ENCODE measurements at places on chromosomes 3 and 15.

GRCh38 chr15:66829551-66830121 is 127.6 kb downstream of the SMAD6 start:
- no peak for DNase-seq

DNA sequence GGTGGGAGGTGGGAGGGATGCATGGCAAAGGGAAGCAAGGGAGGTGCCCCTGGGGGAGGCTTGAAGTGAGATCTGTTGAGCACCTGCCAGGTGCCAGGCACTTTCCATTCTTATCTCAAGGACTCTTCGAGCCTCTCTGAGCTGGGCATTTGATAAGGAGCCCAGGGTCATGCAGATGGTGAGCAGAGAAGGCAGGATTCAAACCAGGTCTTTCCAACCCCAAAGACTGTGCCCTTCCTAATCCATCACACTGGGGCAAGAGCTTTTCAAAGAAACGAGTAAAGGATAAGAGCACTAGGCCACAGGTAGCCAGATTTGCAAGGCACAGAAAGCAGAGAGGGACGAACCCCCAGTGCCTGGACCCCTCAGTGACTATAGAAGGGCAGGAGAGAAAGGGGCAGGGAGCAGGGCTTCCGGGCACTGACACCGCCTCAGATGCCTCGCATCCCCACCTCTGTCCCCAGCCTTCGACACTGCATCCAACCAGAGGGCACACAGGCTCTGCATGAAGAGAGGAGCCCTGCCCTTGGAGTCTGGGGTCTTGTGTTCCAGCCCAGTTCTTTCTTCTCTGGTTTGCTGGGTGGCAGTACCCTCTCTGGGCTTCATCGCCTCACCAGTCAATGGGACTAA is 21.0 kb downstream of the IGDCC4 start:
- no peak for DNase-seq

- DNase-seq, result no peak
Measured at GRCh38 chr15:47618241-47618640, 99.1 kb upstream of the SEMA6D start.

- no peak for DNase-seq
Measured at GRCh38 chr3:51819709-51820406, 40.8 kb upstream of the IQCF6 start.
